ENCODE measurements at places on chromosomes 6 and 20.

DNA sequence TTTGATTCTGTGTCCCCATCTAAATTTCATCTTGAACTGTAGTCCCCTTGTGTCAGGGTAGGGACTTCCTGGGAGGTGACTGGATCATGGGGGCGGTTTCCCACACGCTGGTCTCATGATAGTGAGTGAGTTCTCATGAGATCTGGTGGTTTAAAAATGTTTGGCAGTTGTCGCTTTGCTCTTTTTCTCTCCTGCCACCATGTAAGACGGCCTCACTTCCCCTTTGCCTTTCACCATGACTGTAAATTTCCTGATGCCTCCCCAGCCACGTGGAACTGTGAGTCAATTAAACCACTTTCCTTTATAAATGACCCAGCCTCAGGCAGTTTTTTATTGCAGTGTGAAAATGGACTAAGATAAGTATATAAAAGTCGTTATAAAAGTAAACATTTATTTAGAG is 80.5 kb upstream of the SGK1 start:
- no peak for DNase-seq

DNA sequence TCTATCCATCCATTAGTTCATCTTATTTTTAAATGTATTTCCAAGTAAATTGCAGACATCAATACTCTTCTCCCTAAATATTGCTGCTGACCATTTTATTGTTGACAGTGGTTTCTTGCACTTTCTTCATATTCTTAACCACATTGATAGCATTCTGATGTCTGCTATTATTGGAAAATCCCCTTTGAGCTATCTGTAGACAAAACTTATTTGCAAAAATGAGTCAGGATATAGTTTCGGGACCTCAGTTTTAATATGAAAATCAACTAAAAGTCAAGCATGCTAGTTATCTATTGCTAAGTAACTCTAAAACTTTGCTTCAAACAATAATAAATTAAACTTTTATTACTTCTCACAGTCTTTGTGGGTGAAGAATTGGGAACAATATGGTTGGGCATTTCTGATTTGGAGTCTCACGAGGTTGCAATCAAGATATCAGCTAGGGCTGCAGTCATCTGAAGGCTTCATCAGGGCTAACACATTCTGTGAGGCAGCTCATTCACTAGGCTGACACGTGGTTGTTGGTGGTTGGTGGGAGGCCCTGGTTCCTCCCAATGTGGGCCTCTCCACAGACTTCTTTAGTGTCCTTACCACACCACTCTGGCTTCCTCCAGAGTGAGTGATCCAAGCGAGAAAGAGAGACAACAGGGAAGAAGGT is 32.7 kb downstream of the CD109 start:
- DNase-seq = no peak

GRCh38 chr6:119960456-119960855 is 610.9 kb upstream of the MAN1A1 start:
- DNase-seq = no peak

DNA sequence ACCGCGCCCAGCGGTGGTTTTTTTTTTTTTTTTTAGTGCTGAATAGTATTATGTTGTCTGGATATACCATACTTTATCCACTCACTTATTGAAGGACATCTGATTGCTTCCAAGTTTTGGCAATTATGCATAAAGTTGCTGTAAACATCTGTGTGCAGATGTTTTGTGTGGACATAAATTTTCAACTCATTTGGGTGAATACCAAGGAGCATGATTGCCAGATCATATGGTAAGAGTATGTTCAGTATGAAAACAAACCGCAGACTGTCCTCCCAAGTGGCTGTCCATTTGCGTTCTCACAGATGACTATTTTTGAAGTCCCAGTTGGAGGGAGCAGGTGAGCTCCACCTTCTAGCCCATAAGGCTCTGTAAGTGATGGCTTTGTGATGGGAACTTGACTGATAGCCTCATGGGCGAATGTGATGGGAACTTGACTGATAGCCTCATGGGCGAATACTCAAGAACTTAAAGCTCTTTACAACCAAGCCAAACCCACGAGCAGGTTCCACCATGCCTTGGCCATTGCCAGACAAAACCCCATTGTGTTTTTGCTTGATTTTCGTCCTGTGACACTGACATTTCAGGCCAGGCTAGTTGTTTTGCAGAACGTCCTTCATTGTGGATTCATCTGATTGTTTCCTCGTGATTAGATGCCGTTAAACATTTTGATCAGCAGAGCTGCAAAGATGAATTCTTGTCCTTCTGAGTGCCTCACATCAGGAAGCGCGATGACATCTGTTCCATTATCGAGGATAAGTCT is 51.0 kb downstream of the ZBTB2 start:
- no peak for DNase-seq

DNA sequence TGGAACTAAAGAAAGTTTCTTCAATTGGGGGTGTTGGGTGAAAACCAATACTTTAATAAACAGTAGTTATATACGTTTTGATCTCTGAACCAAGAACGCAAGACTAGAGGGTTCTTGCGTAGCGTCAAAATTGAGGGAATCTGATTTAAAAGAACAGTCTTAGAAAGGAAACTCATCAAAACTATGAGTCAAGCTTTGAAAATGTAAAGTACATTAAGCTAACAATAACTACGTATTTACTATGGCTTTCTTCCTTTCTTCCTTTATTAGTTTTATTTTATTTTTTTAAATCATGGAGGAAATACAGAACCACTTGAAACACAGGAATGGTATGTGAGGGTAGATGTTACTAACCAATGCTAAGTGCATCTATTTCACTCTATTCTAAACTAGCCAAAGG is 287.0 kb upstream of the RSPO3 start:
- DNase-seq = no peak

DNA sequence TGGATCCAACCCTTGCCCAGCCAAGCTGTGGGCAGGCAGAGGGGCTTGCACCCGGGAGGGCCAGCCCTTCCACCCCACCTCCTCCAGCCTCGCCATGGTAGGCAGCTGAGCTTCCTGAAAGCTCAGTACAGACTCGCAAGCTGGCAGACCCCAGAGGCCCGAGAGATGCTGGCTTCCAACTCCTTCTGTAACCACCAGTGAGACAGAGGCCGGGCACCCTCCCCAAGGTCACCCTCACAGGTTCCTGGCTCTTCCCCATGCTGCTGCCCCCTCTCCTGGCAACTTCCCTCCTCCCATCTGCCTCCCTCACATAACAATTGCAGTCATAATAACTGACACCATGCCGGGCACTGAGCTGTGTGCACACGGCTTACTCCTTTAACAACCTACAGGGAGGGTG is 26.2 kb upstream of the NOL4L start:
- peak; percentile 23 for DNase-seq

GRCh38 chr6:142602972-142603371 is 301.2 kb downstream of the ADGRG6 start:
- no peak for DNase-seq

GRCh38 chr6:161486361-161487216 is 212.7 kb upstream of the AGPAT4 start:
- no peak for DNase-seq

GRCh38 chr20:38321959-38322598 is 18.1 kb downstream of the BPI start:
- no peak for DNase-seq

DNA sequence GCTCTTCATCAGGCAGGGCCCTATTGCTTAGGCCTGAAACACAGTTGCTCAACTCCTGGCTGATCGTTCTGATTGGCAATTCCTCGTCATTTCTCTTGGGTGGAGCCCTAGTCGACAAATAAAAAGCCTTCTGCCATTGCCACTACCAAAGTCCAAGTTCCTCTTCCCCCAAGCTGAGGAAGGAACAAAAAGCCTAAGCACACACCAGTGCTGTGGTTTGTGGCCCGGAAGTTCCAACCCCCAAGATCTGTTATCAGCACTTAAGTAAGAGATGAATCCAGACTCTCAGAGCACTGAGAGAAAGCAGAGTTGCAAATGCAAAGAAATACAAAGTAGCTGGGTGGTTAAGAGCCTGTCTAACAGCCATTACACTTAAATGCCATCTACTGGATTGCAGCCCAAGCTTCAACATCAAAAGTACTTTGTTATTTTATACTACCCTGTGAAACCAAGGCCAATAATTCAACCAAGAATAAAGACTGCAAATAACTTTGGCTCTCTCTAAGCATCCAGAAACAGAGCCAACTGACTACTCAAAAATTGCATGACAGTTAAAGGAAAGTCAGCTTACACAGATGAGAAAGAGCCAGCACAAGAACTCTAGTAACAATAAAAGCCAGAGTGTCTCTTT is 1024.0 kb downstream of the GRIK2 start:
- DNase-seq = no peak

GRCh38 chr6:92910646-92911045 is 508.7 kb downstream of the EPHA7 start:
- DNase-seq = no peak

GRCh38 chr6:65450451-65450850 is 256.6 kb downstream of the EYS start:
- DNase-seq = no peak

GRCh38 chr20:38584099-38584763 is 3.2 kb downstream of the ADIG start:
- DNase-seq = no peak

DNA sequence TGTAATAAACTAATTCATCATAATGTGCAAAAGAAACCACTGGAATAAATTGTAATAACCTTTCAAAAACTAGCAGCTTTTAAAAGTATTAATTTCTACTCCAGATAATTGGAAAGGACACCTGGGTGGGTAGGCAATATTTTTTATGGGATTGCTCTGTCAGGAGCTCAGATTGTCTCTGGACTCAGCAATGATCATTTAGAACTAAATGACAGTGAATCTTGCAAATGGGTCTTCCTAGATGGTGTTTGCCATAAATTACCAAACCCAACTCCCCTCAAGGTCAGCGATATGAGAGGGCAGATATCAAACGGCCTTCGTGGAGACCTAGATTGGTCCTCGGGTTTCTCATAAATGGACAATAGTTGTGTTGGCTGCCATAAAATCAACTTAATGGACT is 181.9 kb downstream of the HS3ST5 start:
- DNase-seq = no peak

DNA sequence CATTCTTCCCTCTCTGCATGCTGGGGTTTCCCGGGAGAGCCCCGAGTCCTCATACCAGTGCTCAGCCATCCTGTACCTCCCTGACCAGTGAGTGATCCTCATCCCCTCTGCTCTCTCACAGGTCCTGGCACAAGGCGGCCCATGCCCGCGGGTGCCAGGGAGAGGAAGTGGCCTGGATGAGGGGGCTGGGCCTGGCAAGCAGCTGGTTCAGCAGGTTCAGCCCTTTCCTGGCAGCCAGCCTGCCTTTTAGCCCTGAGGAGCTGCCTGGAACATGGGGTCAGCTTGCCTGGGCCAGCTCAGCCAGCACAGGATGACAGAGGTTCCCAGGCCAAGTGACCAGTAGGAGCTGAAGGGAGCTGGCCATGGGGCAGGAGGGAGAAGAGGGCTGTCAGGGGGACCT is 10.9 kb downstream of the MOCS1 start:
- DNase-seq = no peak

DNA sequence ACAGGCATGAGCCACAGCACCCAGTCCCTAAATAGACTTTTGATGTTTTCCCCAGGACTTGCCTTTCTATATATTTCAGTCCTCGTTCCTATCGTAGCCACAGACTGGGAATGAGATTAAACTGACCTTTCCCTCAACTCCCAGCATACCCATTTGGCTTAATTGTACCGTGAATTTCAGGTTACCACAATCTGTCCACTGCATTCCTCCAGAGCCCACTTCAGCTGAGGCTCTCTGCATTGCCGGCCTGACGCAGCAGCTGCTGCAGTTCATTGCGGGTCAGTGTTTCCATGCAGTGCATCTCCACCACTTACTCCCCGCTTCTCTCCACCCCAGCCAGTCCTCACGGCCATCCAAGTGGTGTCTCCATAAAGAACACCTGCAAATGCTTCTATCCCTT is 103.1 kb upstream of the RIN2 start:
- DNase-seq = no peak

- no peak for DNase-seq
Measured at GRCh38 chr20:15835811-15836210, 737.4 kb downstream of the KIF16B start.

- DNase-seq = no peak
Measured at GRCh38 chr6:121548131-121548530, 112.7 kb downstream of the GJA1 start.

- no peak for DNase-seq
Measured at GRCh38 chr6:104789770-104790190, 69.9 kb downstream of the HACE1 start.

GRCh38 chr6:52820198-52820597 is 16.6 kb upstream of the GSTA1 start:
- DNase-seq = no peak

GRCh38 chr6:118542184-118542952 is 5.7 kb upstream of the PLN start:
- no peak for DNase-seq

GRCh38 chr6:150687508-150687907 is 87.8 kb downstream of the PLEKHG1 start:
- no peak for DNase-seq

GRCh38 chr6:157235600-157236039 is 87.7 kb downstream of the TMEM242 start:
- no peak for DNase-seq

DNA sequence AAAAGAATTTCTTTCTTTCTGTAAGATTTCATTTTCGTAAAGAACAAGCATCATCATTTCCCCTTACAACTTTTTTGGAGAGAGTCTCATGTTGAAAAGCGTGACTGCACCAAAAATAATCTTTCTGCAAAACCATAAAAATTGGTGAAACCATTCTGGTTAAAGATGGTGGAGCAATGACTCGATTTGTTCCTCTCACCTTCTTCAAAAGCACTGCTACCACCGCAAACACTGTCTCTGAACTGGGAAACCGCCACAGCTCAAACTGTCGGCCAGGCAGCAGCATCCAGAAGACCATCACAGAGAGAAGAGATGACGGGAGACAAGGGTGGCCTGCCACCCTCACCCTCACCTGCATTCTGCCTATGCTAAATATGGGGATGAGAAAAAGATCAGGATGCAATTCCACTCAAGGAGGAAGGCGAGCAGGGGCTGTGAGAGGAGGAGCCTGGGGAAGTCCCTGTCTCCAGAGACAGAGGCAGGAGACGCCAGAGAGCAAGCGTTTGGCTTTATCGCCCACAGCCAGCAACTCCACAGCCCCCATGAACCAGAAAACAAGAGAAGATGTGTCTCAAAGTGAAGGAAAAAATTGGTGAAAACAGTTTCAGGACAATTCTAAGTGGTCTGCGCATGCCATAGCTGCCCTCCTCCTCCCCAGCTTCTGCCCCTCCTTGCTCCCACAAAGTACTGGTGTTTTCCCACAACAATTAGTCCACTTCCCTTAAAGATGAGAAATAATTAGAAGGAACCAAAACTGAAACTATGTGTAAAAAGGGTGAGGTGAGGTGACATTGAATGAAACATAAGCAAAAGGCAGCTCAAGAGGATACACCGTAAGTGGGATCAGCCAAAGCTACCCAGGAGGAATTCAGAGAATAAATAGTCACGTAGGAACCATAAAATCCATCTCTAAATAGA is 255.5 kb downstream of the KIF16B start:
- no peak for DNase-seq

GRCh38 chr6:31558631-31559500 is 11.5 kb downstream of the NFKBIL1 start:
- no peak for DNase-seq

- no peak for DNase-seq
Measured at GRCh38 chr6:119344306-119344705, 5.3 kb downstream of the MAN1A1 start.

Measured in NCI-H524 treated with DMSO at 0.1 percent for 48 hours (cell line).